ENCODE measurements at places on chromosomes 6 and 20.

GRCh38 chr6:132392792-132393191 is 8.5 kb downstream of the MOXD1 start:
- no peak for DNase-seq

DNA sequence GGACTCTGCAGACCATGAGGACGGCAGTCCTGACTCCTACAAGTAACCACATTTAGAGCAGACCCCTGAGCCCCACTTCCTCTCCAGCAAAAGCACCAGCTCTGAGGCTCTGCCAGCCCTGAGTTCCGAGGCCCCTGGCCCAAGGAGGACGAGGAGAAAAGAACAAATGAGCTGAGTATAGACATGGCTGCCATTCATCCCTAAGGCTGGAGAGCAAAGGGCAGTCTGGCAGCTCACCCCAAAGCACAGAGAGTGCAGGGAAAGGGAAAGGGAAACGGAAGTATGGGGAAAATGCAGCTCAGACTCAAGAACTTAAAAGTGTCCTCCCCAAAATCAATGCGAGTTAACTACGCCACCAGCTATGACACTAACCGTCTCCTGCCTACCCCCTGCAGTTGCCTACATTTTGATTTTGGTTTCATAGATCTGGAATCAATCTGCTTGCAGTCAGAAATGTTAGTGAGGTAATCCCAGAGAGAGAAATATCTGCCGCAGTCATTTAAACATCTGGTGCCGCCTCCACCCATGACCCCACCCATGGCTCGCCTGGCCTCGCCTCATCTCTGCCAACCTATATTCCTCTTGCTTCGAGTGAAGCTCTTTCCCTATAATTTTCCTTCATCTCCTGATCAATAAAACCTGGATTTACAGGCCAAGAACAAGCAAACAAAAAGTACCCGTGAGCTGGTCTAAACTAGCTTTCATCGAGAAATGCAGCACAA is 49.6 kb upstream of the AFDN start:
- no peak for DNase-seq

DNA sequence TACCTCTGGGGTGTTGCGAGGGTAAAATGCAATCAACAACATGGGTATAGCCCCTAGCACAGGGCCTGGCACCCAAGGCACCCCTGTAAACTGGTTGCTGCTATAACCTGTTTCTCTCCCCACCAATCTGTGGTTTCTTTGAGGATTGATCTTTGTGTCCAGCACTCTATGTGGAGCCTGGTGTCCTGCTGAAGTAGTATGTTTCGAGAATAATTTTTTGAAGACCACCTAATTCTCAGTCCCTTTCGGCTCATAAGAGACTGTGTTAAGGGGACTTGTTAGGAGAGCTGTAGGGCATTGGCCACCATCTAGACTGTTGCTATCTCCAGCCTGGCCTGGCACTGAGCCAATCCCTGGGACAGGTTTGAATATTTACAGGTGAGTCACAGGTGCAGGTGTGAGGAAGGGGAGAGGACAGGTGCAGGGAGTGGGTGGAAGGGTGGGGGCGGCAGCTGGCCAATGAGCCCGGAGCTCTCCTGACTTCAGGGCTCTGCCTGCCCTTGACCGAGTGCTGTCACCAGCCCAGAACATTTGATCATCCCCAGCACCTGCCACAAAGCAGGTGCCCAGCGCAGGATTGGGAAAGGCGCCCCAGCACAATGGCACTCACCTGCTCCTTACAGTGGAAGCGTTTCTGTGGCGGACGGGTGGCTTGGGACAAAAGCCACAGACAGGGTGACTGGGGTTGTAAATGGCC is 8.1 kb upstream of the C20orf144 start:
- DNase-seq = no peak

DNA sequence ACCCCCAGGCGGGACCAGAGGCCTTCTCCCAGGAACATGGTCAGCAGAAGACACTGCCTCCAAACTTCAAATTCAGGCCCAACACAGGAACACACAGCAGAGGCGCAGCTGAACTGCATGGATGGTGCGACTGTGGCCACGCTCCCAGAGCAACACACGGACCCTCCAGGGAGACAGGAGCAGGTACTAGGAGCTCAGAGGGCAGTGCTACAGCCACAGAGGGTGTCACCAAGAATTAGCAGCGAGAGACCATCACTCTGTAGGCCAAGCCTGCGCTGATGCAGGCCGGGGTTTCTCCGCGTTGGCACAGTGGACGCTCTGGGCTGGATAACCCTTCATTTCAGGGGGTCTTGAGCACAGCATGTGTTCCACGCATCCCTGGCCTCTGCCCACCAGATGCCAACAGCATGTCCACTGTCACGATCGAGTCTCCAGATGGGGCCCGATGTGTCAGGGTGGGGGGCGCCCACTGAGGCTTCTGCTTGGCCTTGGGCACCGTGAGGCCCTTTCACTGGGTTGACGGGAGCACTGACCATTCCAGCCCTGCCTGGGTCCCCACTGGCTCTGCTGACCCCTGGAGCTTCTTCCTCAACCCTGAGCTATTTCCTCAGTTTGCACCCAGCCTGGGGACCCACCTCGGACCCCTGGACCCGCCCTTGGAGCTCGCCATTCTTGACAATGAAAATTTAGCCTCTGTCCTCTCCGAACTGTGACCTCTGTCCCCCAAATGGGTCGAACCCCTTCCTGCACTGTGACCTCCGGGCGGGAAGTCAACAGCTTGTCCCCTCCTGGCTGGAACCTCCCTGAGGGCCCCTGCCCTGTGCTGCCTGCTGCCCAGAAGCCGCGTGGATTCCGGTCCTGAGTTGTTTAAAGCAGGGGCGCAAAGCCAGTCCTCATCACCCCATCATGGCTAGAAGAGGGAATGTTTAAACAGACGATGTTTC is 239.4 kb downstream of the DLL1 start:
- no peak for DNase-seq

- DNase-seq = no peak
Observed at GRCh38 chr20:20778676-20779075, 66.2 kb upstream of the RALGAPA2 start.
